ENCODE measurements at places on chromosomes 16 and 17. TPM values are rescaled to one million over a fixed set of nuclear protein-coding genes. Genes with fewer than 3 reads are reported as not detected.
A peak's percentile ranks its signal among the peaks of the same experiment; 100 is the strongest.

DNA sequence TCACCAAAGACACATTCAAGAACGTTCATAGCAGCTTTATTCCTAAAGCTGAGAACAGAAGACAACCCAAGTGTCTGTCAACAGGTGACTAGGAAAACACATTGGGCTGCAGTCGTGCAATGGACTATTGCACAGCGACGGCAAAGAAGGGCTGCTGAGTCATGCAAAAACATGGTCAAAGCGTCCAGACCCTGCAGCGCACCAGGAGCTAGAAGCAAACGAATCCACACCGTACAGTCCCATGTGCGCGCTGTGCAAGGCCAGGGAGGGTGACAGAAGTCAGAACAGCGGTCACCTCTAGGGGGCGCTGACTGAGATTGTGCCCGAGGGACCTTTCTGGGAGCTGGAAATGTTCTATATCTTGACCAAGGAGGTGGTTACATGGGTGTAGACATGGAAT, 266.4 kb downstream of the MAF start:
- DNase-seq: no peak

DNA sequence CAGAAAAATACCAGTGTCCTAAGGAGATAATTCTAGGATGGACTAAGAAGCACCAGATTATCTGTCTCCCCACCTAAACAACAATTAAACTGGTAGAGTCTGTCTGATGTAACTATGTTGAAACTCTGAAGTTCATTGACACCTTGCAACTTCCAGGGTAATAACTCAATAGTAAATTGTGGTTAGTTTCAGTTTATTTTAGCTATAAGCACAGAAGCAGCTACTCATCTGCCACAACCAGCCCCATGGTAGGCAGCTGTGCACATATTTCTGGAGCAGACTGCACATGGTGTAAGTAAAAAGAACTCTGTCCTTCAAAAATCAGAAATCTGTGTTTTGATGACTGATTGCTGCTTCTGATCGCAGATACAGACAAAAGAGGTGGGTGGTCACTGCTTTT, 852.1 kb downstream of the CDH11 start:
- no peak for DNase-seq

- DNase-seq: peak; percentile 78
Observed at GRCh38 chr17:44220213-44221083, 973 bp upstream of the UBTF start.

DNA sequence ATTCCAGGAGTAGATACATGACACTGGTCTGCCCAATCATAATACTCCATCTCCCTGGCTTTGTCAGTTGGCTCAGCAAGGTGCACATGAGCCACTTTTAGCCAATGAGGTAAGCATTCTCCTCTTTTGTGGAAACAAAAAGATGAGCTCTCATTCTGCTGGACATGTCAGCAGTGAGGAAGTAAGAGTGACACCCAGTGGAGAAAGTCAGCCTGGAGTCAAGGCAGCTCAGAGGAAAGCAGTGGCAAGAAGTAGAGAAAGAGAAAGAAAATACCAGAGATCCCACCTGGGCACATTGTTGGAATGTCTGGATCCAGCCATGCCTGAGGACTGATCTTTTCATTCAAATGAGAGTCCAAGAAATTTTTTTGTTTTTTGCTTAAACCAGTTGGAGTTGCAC, 496.9 kb upstream of the C16orf82 start:
- peak; percentile 48 for DNase-seq

GRCh38 chr17:68789203-68789962, 165.8 kb downstream of the ABCA8 start:
- DNase-seq: no peak

Gene KLHL36
- 29.9 TPM for polyA plus RNA-seq

Data from hepatocyte (in vitro differentiated cells).